ENCODE measurements at places on chromosomes 7 and 10.

- DNase-seq: peak; percentile 11
Observed at GRCh38 chr10:59465088-59465487, 102.7 kb upstream of the FAM13C start.

DNA sequence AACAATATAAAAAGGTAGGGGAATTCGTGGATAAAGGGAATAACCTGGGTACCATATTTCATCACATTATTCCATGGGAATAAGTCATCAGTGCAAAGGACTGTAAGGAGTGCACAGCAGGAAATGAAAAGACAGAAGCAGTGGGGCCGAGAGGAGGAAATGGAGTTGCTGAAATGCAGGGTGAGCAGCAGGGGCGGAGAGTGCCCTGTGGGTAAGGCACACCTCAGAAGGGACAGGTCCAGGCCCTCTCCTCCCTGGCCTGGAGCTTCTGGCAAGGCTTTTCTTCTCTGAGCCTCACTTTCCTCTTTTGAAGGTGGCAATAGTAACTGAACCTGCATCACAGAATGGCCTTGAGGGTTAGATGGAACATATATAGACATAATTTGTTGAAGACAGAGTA is 26.2 kb downstream of the IKZF1 start:
- DNase-seq: no peak

- DNase-seq: no peak
Observed at GRCh38 chr7:7639421-7639820, 1.1 kb upstream of the UMAD1 start.

DNA sequence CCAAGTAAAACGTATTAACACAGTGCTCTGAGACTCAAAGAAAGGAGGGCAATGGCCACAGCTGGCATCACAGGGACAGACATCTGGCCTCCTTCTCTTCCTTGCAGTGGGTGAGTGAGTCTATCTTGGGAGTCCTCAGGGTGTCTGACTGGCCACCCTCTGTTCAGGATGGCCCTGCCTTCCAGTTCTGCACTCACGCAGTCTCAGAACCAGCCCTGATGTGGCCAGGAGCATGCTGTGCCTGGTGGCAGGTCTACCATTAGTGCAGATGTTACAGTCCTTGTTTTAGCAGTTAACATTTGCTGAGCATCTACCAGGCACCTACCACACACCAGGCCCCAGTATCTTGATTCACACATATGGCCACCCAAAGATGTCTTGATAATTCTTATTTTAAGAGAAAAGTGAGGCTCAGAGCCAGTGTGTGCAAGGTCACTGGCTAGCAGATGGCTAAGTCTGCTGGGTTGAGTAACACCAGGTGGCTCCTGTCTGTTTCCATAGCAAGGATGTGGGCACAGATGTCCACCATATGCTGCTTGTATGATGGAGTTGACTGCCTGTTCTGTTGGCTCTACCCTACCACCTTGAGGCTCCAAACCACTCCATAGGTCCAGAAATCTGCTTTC is 23.2 kb upstream of the ARHGAP22 start:
- DNase-seq: no peak

All from fibroblast of skin of right quadriceps (primary cell).